Activated CD8-positive, alpha-beta memory T cell treated with anti-CD3 and anti-CD28 coated beads, Interleukin-2, amount 10 ng/mL, durations not matched to agents 7 days and 5 days (primary cell): ENCODE measurements at places on chromosomes 1 and 21.

- H3K27me3 ChIP-seq, result peaks cover 3% of the 10 kb centered on the region
- no peak overlapping the region for H3K4me3 ChIP-seq
- H3K4me1 ChIP-seq, result peaks cover 1% of the 10 kb centered on the region
- no peaks in the 10 kb centered on the region for H3K36me3 ChIP-seq
- no peak for DNase-seq
- no peak overlapping the region for H3K27ac ChIP-seq
Measured at GRCh38 chr1:210736713-210737112, 397.2 kb downstream of the KCNH1 start.

- H3K4me3 ChIP-seq, result no peak overlapping the region
- H3K4me1 ChIP-seq, result peaks cover 9% of the 10 kb centered on the region
- no peak overlapping the region for H3K27ac ChIP-seq
- peak; percentile 90 for DNase-seq
- no peaks in the 10 kb centered on the region for H3K36me3 ChIP-seq
- no peaks in the 10 kb centered on the region for H3K27me3 ChIP-seq
Measured at GRCh38 chr1:116485071-116485735, 85.6 kb downstream of the CD58 start.

GRCh38 chr1:183024317-183025009 is 1.2 kb downstream of the LAMC1 start:
- no peak for DNase-seq
- no peak overlapping the region for H3K27ac ChIP-seq
- no peaks in the 10 kb centered on the region for H3K36me3 ChIP-seq
- H3K4me3 ChIP-seq, result peak overlapping the region; percentile 46

DNA sequence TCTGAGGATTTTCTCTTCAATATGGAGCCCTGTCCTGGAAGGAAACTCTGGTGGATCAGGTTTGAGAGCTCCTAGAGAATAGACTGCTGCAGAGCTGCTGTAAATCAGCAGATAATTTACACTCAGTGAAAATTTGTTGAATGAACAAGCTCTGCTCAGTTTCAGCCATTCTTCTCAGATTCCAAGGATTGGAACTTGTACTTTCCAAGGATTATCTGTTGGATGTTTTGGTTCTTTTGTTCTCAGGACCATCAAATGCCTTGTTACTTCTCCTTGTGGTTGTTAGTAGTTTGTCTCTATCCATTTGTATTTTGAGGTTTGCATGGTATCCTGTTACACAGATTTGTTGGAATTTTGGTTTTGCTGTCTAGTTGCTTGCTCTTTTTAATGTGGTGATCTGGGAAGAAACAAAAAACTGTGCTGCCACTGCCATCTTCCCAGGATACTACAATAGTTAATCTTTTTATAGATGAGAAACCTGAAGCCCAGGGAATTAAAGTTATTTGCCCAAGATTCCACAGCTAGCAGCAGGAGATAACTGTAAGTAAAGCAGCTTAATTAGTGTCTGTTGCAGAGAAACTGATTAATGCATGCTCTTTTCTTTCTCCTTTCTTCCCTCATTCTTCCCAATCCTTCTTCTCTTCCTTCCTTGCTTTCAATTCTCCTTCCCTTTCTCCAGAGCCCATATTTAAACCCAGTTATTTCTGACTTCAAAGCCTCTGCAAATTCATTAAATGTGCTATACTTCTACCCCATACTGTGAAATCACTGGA is 21.7 kb upstream of the KIFAP3 start:
- DNase-seq, result no peak
- H3K27me3 ChIP-seq, result peaks cover 26% of the 10 kb centered on the region
- no peaks in the 10 kb centered on the region for H3K36me3 ChIP-seq
- no peaks in the 10 kb centered on the region for H3K4me1 ChIP-seq
- no peak overlapping the region for H3K27ac ChIP-seq

GRCh38 chr1:71774705-71775104 is 507.6 kb downstream of the NEGR1 start:
- no peaks in the 10 kb centered on the region for H3K27me3 ChIP-seq
- no peaks in the 10 kb centered on the region for H3K4me1 ChIP-seq
- DNase-seq, result no peak
- H3K4me3 ChIP-seq, result no peak overlapping the region
- H3K27ac ChIP-seq, result no peak overlapping the region

DNA sequence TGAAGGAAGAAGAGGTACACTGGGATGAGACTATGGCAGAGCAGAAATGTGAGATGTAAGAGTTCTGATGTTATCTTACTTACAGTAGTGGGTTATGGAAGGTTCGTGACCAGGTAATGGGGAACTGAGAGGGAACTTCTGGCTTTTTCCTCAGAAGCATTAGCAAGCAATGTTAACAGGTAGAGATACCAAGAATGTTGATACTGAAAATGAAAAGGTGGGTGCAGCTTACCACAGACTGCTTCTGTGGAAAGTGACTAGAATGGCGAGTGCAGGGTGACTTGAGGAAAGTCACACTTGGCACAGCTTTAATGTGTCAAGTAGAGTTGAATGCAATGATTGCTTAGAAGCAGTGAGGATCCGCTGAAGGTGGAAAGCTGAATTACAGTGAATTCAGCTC is 70.8 kb downstream of the PLA2G4A start:
- H3K4me3 ChIP-seq, result no peak overlapping the region
- DNase-seq, result no peak
- no peaks in the 10 kb centered on the region for H3K36me3 ChIP-seq
- H3K27me3 ChIP-seq, result no peaks in the 10 kb centered on the region

DNA sequence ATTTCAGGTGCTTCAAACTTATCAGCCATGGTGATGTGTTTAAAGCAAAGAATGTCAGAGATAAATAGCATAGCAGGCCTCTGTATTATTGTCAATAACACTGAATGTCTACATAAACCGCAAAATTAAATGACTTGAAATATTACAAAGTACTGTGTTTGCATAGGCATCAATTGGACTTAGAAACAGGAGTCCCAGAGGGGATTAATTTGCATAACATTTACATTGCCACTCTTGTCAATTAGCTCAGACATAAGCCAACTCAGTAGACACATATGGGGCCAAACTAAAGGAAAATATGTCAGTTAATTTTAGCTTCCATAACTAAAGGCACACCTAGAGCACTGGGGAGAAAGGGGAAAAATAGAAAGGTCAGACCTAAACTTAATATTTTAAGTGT is 814.5 kb upstream of the NEGR1 start:
- H3K27me3 ChIP-seq, result no peaks in the 10 kb centered on the region
- H3K27ac ChIP-seq, result no peak overlapping the region
- no peaks in the 10 kb centered on the region for H3K4me1 ChIP-seq
- no peaks in the 10 kb centered on the region for H3K36me3 ChIP-seq
- DNase-seq, result no peak

DNA sequence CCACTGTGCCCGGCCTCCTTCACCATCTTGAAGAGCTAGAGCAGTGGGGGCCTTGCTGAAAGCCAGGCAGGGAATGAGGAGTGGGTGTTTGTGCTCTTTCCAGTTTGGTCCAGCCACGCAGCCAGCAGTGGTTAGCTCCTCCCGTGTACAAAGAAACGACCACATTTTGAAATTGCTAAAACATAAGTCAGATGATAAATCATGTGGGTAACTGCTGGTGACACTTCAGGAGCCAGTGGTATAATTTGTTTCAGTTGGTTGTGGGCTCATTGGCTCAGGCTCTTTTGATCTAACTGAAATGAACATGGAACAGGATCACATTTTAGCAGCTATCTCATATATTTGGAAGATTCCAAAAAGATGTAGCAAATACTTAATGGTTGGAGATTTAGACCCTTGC is 87.6 kb downstream of the MTR start:
- DNase-seq, result no peak
- no peaks in the 10 kb centered on the region for H3K27me3 ChIP-seq
- H3K36me3 ChIP-seq, result peaks cover 9% of the 10 kb centered on the region
- no peaks in the 10 kb centered on the region for H3K4me1 ChIP-seq
- no peak overlapping the region for H3K27ac ChIP-seq
- H3K4me3 ChIP-seq, result no peak overlapping the region

DNA sequence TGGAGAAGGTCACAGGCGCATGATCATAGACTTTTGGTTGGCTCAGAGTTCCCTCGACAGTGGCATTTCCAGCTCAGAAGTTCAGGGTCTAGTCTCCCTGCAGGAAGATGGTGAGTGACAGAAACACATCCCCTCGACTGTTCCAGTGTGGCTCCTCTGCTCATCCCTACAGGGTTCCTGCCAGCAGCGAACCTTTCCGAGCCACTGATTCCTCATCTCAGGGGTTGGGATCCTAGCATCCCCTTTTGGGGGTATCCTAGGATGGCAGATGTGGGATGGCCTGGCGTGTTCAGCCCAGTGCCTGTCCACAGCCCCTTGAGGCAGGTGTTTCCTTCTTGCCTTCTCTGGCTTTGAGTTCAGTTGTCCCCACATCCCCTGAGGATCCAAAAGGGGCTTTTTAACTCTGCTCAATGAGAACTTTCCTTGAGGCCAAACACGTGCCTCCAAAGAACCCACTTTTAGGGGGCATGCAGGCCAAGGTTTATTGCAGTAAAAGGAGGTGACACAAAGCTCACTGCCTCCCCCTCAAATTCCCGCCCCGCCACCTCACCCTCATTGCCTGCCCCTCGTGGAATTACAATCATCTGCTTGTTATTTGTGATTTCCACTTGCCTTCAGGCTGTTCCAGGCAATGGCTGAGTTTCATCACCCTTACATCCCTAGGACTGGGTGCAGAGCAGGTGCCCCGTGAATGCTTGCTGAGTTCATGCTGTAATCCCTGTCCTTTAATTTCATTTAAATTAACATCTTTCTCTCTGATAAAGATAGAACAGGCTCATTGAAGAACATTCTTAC is 440.7 kb downstream of the CAMTA1 start:
- H3K27ac ChIP-seq, result no peak overlapping the region
- H3K4me3 ChIP-seq, result no peak overlapping the region
- H3K36me3 ChIP-seq, result no peaks in the 10 kb centered on the region

DNA sequence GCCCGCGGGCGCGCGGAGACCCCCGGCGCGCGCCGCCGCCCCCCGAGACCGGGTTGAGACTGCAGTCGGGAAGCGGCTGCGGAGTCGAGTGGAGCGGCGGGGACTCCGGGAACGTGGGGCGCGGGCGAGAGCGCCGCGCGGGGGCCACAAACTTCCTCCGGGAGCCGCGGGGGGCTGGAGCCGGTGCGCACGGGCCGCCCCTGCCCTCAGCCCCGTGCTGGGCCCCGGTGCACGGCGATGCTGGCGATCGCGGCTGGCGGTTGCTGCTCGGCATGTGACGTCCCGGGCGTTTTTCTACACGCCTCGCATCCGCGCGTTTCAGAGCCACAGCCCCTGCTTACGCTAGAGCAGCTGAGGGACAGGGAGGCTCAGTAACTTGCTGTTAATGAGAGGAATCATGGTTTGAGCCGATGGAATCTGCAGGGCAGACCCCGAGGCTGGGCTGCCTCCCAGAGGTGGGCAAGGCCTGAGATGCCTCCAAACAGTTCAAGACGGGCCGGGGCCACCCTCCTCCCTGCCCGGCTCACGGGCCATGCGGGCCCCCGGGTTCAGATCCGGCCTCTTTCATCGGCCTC is 520 bp downstream of the TMEM201 start:
- peak overlapping the region; percentile 79 for H3K4me3 ChIP-seq
- H3K27ac ChIP-seq, result peak overlapping the region; percentile 66
- peaks cover 33% of the 10 kb centered on the region for H3K4me1 ChIP-seq
- DNase-seq, result peak; percentile 67

GRCh38 chr1:201593200-201593921 is 54.4 kb downstream of the NAV1 start:
- no peaks in the 10 kb centered on the region for H3K36me3 ChIP-seq
- H3K4me1 ChIP-seq, result no peaks in the 10 kb centered on the region
- H3K4me3 ChIP-seq, result no peak overlapping the region
- peaks cover 3% of the 10 kb centered on the region for H3K27me3 ChIP-seq
- no peak overlapping the region for H3K27ac ChIP-seq

DNA sequence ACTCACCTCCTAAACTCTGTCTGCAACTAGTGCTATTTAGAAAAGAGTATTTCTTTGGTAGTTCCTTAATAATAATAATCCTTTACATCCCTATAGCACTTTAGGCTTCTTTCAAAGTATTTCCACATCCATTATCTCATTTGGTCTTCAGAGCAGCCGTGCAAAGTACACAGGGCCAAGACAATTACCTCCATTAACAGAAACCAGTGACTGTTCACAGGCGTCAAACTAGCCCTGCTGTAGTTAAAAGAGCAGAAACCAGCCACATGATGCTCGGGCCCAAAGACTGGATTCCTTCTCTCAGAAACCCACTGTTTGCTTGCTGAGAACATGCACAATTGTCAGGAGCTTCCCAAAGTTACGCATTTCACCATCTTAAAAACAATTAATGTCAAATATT is 396.0 kb upstream of the DAB1 start:
- H3K36me3 ChIP-seq, result no peaks in the 10 kb centered on the region
- no peaks in the 10 kb centered on the region for H3K4me1 ChIP-seq
- H3K27ac ChIP-seq, result no peak overlapping the region
- no peaks in the 10 kb centered on the region for H3K27me3 ChIP-seq

- peaks cover 4% of the 10 kb centered on the region for H3K4me1 ChIP-seq
- peaks cover 3% of the 10 kb centered on the region for H3K36me3 ChIP-seq
- H3K4me3 ChIP-seq, result no peak overlapping the region
- no peak for DNase-seq
Measured at GRCh38 chr1:183877053-183877720, 72.3 kb downstream of the RGL1 start.

DNA sequence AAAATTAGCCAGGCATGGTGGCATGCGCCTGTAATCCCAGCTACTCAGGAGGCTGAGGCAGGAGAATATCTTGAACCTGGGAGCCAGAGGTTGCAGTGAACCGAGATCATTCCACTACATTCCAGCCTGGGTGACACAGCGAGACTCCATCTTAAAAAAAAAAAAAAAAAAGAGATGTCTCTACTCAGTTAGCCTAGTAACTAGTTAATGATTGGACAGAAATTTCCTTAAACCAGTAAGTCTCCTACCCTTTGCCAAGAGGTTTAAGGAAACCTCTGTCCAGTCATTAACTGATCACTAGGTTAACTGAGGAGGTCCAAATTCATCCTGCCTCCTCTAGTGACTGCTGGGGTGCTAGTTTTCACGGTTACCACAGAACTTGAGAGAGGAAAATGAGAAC is 143.9 kb upstream of the UBE2U start:
- no peak for DNase-seq
- peaks cover 2% of the 10 kb centered on the region for H3K27me3 ChIP-seq
- H3K27ac ChIP-seq, result no peak overlapping the region
- H3K4me1 ChIP-seq, result no peaks in the 10 kb centered on the region
- H3K4me3 ChIP-seq, result no peak overlapping the region

DNA sequence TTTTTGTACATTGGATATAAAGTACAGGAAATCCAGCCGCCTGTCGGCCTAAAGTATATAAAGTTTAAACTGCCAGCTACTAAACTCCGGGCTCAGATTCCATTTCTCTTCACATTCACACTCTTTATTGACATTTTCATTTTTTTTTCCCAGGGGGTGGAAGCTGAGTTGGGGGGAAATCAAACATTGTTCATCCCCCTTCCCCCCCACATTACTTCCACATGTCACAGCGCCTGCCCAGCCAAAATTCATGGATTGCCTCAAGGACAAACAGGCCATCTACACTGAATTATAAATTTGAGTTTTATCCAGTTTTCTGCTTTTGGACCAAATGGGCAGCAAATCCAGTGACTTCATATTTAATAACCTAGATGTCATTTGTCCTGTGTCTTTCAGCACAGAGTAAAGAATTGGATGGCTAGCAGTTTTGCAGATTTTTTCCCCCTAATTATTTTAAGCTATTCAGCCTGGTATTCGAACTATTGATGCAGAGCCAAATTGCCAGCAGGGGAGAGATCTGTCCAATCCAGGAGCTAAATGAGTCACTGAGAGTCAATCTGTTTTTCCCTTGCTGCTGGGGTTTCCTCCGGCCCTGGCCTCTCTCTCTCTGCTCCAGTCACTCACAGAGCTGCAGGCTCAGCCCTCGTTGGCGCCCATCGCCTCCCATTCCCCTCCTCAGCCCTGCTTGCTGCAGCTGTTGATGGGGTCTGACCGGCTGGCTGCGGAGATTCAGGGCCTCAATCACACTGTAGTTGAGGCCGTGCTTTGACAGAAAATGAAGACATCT is 98.0 kb downstream of the LMO4 start:
- H3K36me3 ChIP-seq, result no peaks in the 10 kb centered on the region
- H3K4me1 ChIP-seq, result no peaks in the 10 kb centered on the region
- H3K27ac ChIP-seq, result no peak overlapping the region
- H3K27me3 ChIP-seq, result peaks cover 18% of the 10 kb centered on the region
